ENCODE measurements at places on chromosomes 7 and 10. TPM values are rescaled to one million over a fixed set of nuclear protein-coding genes. Genes with fewer than 3 reads are reported as not detected.

GRCh38 chr10:21278491-21279216 is 246.8 kb downstream of the SKIDA1 start:
- DNase-seq: peak; percentile 94

DNA sequence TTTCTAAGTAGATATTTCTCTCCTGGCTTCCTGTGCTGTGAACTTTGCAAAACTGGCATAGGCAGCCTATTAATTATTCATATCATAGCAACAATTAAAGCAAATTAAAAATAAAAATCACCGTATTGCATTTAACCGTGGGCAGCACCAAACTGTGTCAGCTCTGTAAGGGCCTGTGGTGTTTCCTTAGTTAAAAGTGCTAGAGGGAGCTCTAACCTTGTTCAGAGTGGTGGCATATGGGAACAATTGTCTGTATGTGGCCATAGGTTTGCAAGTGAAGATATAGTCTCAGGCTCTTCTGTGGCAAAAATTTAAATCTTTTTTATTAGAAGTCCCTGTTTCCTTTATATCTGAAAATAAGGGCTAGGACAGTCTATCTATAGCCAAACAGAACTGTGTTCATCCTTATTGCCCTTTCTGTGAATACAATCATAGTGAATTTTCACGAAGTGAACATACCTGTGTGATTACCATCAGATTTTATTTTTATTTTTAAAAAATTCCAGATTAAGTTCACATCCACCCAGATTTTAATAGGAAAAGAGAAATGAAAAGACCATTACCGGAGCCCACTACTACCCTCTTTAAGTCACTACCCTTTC is 92.6 kb downstream of the POLL start:
- peak; percentile 55 for DNase-seq

Gene TRPV6
- total RNA-seq: not detected

Gene SLC26A5
- total RNA-seq: 0.64 TPM

Gene EBF3
- total RNA-seq: 1.5 TPM

Measured in dermis microvascular lymphatic vessel endothelial cell (primary cell).